ENCODE measurements at places on chromosomes 1 and 21. TPM values are rescaled to one million over a fixed set of nuclear protein-coding genes. Genes with fewer than 3 reads are reported as not detected.

DNA sequence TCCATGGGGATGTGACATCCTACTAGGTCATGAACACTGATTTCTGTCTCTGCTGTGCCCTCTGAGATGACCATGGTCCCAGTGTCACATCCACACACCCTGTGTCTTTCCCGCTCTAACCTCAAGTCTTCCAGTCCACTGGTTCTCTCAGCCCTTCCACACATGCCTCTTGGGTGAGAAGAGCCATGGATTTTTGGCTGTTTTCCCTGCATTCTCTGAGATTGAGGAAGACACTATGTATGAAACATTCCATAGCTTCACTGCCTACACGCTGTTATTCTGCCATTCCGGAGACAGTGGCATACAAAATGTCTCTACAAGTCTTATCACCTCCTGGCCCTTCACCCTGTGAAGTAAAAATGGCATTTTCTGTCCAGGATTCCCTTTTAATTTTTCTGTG lies 247.3 kb downstream of the BACH1 start:
- H3K4me3 ChIP-seq = no peak overlapping the region
- no peak overlapping the region for H3K27ac ChIP-seq
- H3K36me3 ChIP-seq = no peaks in the 10 kb centered on the region
- DNase-seq = no peak
- no peaks in the 10 kb centered on the region for H3K27me3 ChIP-seq
- H3K4me1 ChIP-seq = no peaks in the 10 kb centered on the region

DNA sequence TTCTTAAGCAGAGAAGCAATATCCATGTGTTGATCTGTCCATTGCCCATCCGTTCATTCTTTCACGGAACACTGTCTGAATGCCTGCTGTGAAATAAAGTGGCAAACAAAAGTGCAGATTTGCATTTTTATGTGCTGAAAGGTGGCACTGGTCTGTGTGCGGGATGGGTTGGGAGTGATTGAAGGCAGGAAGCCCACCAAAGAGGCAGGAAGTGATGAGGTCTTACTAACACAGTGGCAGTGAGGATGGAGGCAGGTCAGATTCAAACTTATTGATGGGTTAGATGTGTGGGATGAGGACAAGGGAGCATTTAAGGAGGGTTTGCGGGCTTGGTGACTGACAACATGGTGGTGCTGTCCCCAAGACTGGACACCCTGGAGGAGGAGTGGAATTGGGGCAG lies 8.3 kb downstream of the PTPRF start:
- peaks cover 20% of the 10 kb centered on the region for H3K4me1 ChIP-seq
- no peaks in the 10 kb centered on the region for H3K27me3 ChIP-seq
- H3K4me3 ChIP-seq = no peak overlapping the region

DNA sequence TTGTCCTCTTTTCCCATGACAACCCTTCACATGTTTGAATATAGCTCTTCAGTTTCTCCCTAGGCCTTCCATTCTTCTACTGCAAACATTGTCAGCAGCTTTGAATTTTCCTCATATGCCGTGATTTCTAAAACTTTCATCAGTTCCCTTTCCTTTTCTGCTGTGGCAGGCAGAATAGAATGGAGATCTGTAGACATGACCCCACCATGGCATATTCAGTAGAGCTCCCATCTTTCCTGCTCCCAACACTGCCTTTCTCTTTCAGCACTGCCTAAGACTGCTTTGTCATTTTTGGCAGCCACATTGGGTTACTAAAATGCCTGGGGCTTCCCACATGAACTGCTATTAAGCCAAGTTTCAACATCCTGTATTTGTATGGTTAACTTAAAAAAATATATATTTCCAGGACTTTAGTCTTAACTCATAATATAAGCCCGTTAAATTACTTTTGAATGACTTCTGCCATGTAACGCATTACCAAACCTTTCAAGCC lies 60.9 kb downstream of the TBX19 start:
- no peaks in the 10 kb centered on the region for H3K27me3 ChIP-seq
- DNase-seq = no peak
- H3K4me1 ChIP-seq = peaks cover 5% of the 10 kb centered on the region
- no peaks in the 10 kb centered on the region for H3K36me3 ChIP-seq

DNA sequence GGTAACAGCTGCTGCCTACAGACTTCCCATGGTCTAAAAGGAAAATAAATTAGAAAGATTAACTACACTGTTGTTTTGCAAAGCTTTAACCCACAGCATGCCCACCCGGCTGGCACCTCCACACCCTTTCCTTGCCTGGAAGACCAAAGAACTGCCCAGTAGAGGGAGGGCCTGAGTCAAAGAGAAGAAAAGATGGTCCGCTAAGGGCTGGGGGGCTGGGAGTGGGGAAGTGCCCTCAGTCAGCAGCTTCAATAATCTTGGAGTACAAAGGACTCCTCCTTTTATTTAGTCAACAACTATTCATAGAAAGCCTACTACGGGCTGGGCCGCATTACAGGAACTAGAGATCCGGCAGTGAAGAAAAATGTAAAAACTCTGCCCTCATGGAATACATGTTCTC lies 40.6 kb downstream of the ERI3 start:
- no peak for DNase-seq
- no peak overlapping the region for H3K4me3 ChIP-seq
- H3K27ac ChIP-seq = no peak overlapping the region
- no peaks in the 10 kb centered on the region for H3K4me1 ChIP-seq
- H3K36me3 ChIP-seq = no peaks in the 10 kb centered on the region

DNA sequence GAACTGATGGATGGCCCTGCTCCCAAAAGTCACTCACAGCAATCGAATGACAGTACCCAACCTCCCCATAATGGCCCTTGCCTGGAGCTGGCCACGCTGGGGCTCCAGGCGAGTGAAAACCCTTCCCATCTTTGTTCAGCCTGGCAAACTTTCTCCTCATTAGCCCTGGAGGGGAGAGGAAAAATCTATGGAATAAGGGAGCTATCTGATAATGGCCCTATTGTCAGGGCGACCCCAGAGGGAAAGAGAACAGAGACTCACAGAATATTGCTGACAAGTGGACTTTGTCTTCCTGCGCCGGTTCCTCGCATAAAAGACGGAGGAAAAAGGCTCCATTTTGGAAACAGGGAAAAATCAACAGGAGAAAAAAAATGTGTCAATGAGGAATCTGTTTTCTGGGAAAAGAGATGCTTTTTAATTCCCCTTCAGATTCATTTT lies 13.0 kb upstream of the ARHGEF16 start:
- H3K4me3 ChIP-seq = no peak overlapping the region
- no peaks in the 10 kb centered on the region for H3K27me3 ChIP-seq
- no peaks in the 10 kb centered on the region for H3K4me1 ChIP-seq

DNA sequence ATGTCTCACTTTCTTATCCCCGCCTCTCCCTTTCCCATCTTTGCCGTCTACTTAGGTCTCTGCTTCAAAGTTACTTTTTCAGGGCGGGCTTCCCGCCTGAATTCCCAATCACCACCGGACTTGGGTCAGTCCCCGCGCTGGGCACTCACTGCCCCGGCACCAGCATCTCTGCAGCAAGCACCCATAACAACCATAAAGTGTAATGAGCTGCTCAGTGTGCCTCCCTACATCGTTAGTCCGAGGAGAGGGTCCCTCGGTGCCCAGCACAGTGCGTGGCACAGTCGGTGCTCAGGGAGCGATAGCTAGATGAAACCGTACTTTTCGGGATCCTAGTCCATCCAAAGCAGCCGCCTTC lies 633 bp upstream of the CTPS1 start:
- peak overlapping the region; percentile 53 for H3K27ac ChIP-seq
- no peaks in the 10 kb centered on the region for H3K36me3 ChIP-seq
- no peaks in the 10 kb centered on the region for H3K27me3 ChIP-seq
- DNase-seq = no peak
- peaks cover 73% of the 10 kb centered on the region for H3K4me1 ChIP-seq

DNA sequence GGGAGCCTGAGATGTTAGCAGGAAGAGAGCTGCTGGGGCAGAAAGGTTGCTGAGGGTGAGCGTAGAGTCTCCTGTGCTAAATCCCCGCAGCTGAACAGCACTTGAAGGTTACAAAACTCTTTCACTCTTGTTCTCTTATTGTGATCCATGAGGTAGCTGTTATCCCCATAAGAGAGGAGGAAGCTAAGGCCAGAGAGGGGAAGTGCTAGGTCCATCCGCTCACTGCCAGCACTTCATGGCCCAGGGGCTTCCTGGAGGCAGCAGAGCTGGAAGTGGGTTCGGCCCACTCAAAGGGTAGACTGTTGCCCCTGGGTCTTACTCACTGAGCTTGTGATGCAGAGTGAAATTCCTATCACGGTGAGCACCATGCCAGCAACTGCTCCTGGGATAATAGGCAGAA lies 5.6 kb downstream of the TMEM234 start:
- H3K4me3 ChIP-seq = no peak overlapping the region
- no peak for DNase-seq
- no peaks in the 10 kb centered on the region for H3K27me3 ChIP-seq
- H3K36me3 ChIP-seq = no peaks in the 10 kb centered on the region
- H3K4me1 ChIP-seq = no peaks in the 10 kb centered on the region
- no peak overlapping the region for H3K27ac ChIP-seq

DNA sequence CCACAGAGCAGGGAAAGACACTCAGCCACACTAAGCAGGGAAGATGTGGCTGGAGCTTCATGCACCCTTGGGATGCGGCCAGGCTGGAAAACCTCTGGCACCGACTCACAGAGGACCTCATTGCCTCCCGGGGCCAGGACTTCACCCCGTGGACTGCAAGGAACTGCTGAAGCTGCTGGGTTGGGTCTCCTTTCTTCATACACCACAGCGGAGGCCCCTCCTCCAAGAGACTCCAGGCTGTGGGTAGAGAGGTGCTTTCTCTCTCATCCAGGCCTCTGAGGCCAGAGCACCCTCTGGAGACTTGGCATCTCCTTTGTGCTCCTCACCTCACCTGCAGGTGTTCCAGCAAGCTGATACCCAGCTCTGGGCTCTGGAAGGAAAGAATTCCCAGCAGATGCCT lies 76.0 kb upstream of the EDN2 start:
- H3K4me3 ChIP-seq = no peak overlapping the region
- H3K36me3 ChIP-seq = no peaks in the 10 kb centered on the region
- no peak for DNase-seq
- no peaks in the 10 kb centered on the region for H3K4me1 ChIP-seq

DNA sequence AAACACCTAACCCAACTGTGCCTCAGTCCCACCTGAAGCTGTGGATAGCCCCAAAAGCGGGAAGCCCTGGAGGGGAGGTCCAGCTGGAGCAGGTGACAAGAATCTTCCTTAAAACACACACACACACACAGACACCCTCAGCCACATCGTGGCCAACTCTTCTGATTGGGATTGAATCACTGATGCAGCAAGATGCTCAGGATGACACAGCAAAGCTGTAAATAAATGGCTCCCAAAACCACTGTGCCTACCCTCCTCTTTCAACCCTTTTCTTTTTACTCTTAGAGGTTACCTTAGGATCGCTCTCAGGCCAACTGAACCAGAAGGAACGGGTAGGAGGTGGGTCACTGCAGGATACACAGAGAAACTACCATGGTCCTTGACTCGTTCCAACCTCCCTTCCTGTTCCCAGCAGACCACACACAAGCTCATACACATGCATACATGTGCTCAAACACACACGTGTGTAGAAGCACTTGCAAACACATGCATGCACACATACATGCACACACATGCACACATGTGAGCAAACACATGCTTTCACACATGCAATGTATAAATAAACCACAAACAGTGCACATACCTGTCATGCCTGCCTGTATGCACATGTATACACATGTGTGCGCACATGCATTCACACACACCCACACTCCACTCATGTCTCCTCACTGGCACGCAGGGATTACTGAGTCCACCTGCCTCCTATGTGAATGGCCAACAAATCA lies 14.4 kb downstream of the CAPN9 start:
- no peaks in the 10 kb centered on the region for H3K36me3 ChIP-seq
- H3K4me1 ChIP-seq = peaks cover 14% of the 10 kb centered on the region
- peak overlapping the region; percentile 72 for H3K27ac ChIP-seq
- H3K4me3 ChIP-seq = no peak overlapping the region
- no peaks in the 10 kb centered on the region for H3K27me3 ChIP-seq

DNA sequence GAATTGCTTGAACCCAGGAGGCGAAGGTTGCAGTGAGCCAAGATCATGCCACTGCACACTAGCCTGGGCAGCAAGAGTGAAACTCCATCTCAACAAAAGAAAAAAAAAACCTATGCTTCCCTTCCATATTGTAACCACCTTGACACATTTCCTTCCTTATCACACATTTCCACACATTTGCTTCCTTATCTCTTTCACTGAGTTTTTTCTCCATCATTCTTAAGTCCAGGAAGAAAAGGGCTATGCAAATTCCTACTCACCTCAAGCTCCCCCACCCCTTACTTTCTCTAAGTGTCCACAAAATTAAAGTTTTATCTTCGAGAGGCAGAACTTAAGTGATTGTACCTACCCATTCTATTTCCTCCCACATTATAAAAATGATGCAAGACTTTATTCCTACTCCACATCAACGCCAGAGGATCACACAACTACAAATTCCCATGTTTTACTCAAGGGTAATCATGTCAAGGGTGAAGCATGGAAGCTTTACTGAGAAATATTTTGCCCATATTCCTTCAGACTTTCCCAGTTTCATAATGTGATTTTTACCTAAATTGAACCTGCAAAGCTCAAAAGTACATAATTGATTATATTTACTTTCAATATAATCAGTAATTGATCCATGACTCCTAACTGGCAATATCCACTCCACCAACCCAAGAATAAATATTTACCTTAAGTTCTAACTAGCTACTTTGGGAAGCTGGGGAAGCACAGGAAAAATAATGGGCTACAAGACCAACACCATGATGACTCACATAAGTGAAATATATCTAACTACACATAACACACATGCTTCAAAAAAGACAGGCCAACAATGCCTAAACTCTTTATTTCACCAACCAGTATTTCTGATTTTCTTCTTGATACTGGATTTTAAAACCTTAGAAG lies 9.3 kb downstream of the WDR77 start:
- no peak for DNase-seq
- no peaks in the 10 kb centered on the region for H3K27me3 ChIP-seq
- no peak overlapping the region for H3K4me3 ChIP-seq
- no peak overlapping the region for H3K27ac ChIP-seq
- no peaks in the 10 kb centered on the region for H3K36me3 ChIP-seq

- H3K4me1 ChIP-seq = no peaks in the 10 kb centered on the region
- DNase-seq = no peak
- H3K27ac ChIP-seq = no peak overlapping the region
- H3K4me3 ChIP-seq = no peak overlapping the region
- no peaks in the 10 kb centered on the region for H3K36me3 ChIP-seq
- no peaks in the 10 kb centered on the region for H3K27me3 ChIP-seq
Observed at GRCh38 chr1:113095790-113096455, 22.9 kb downstream of the LRIG2 start.

DNA sequence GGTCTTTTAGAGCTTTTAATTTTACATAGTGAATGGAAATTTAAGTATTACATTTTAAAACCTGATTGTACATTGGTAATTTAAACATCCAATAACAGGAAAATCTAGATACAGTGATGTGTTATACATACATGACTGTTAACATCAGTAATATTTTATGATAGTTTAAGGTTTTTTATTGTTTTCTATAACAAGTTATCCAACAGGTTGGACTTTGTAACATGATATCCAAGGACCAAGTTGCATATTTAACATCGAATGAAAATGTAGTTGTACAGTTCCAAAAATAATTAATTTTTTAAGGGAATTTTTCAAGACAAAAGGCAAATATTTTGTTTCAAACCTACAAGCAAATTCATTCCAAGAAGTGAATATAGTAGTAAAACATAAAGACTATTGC lies 14.3 kb downstream of the GLRX2 start:
- no peak overlapping the region for H3K27ac ChIP-seq
- no peaks in the 10 kb centered on the region for H3K27me3 ChIP-seq
- H3K36me3 ChIP-seq = no peaks in the 10 kb centered on the region
- H3K4me3 ChIP-seq = no peak overlapping the region
- no peaks in the 10 kb centered on the region for H3K4me1 ChIP-seq
- DNase-seq = no peak

- no peaks in the 10 kb centered on the region for H3K27me3 ChIP-seq
- H3K4me3 ChIP-seq = no peak overlapping the region
- H3K4me1 ChIP-seq = no peaks in the 10 kb centered on the region
- no peak overlapping the region for H3K27ac ChIP-seq
- H3K36me3 ChIP-seq = no peaks in the 10 kb centered on the region
- DNase-seq = no peak
Observed at GRCh38 chr1:33893147-33893830, 29.4 kb downstream of the HMGB4 start.

GCLM gene
- 11.7 TPM for total RNA-seq

CGN gene
- total RNA-seq = 147 TPM
